ENCODE measurements at places on chromosomes 2 and 18.
A peak's percentile ranks its signal among the peaks of the same experiment; 100 is the strongest.

GRCh38 chr2:207983641-207984042 lies 41.7 kb downstream of the PLEKHM3 start:
- DNase-seq = no peak

GRCh38 chr18:12991821-12992179 lies 638 bp downstream of the CEP192 start:
- DNase-seq = no peak

DNA sequence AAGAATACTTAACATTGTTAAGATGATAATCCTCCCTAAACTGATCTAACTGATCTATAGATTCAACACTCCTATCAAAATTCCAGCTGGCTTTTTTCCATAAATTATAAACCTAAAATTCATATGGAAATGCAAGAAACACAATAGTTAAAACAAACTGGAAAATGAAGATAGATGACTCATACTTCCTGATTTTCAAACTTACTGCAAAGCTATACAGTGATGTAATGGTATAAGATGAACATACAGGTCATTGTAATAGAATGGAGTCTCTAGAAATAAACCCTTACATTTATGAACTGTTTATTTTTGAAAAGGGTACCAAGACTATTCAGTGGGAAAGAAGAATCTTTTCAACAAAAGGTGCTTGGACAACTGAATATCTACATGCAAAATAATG lies 32.3 kb downstream of the UBXN4 start:
- DNase-seq = no peak

- no peak for DNase-seq
Observed at GRCh38 chr18:79326413-79327198, 69.1 kb upstream of the NFATC1 start.

GRCh38 chr18:31566576-31567306 lies 24.9 kb upstream of the TTR start:
- no peak for DNase-seq

- no peak for DNase-seq
Observed at GRCh38 chr18:60452421-60452820, 79.8 kb upstream of the MC4R start.

DNA sequence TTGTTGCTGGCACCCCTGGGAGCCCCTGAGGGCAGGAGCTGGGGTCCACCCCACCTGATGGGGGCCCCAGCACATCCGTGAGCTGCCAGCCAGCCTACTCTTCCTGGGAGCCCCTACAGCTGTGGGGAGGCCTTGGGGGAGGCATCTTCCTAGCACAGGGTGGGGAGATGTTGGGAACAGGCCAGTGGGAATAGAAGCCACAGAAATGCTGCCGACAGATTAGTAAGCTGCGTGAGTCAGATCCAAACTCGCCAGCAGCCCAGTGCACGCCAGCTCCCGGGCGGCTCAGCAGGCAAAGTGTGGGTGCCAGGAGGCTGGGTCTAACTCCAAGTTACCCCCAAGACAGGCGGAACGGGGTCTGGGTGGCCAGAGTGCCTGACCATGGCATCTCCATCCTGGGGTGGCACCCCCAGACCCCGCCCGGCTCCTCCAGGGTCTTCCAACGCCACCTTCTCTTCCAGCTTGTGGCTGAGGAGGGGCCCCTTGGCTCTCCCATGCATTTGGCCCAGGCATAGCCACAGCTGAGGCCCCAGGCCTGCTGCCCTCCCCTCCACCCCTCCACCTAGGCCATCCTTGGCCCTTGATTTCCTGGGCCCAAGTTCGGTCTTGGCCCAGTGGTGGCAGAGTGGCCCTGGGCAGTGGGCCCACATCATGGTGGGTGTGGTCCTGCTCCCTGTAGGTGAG lies 15.3 kb downstream of the CROCC2 start:
- DNase-seq = peak; percentile 96

DNA sequence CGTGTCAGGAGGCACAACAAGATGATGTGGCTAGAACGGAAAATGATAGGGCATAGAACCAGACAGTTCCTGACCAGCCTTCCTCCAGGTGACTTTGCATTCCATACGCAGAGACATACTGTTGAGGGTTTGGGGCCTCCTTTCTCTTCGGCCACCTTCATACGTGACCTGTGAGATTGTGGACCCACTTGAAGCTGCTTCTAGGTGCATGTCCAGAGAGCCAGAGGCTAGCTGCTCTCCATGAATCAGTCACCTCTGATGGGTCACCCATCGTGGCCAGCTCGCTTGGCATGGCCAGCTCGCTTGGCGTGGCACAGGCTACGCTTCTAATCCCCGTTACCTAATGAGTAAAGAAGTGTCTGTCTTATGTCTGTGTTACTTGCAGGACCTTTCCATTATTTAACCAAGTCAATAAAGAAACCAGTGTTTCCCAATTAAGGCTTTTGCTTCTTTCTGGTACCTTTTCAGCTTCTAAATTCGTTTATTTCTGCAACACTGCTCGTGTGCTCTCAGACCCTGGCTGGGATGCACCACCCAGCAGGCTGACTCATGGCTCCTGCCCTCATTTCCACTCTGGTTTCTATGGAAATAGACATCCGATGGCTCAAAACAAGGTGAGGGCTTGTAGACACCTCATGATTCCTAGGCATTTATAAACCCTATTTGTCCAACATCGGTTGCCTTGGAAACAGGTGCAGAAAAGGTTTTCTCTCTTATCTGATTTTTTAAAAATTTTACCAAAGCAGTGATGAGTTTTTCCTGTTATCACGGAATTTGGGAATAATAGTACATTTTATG lies 86.7 kb upstream of the B3GNT7 start:
- DNase-seq = no peak

- DNase-seq = no peak
Observed at GRCh38 chr2:32627441-32627813, 423 bp upstream of the TTC27 start.

GRCh38 chr2:133532919-133533318 lies 35.3 kb downstream of the NCKAP5 start:
- no peak for DNase-seq

DNA sequence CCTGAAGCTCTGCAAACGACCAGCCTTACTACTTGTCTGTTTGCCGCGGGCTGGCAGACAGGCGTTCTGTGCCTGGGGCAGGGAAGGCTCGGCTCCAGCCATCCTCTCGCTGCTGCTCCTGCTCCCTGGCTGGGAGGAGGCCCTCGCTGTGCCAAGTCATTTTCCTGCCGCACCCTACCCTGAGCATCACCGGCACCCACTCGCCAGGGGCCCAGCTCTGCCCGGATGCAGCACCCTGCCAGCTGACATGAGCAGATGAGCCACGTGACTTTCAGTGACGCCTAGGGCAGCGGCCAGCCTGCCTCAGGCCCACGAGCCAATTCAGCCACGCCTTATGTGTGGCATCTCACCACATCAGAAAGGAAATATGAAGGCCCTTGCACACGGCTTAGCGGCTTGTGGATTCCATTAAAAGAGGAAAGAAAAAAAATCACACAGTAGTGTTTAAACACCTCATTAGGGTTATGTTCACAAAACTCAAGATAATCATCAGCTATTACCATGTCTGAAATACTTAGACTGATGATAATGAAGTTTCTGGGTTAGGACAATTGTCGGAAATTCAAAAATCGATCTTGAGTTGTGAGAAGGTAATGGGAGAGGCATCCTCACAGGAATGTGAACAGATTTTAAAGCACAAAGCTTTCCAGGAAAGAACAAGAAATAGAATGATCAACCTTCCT lies 250.5 kb downstream of the TWIST2 start:
- DNase-seq = no peak

DNA sequence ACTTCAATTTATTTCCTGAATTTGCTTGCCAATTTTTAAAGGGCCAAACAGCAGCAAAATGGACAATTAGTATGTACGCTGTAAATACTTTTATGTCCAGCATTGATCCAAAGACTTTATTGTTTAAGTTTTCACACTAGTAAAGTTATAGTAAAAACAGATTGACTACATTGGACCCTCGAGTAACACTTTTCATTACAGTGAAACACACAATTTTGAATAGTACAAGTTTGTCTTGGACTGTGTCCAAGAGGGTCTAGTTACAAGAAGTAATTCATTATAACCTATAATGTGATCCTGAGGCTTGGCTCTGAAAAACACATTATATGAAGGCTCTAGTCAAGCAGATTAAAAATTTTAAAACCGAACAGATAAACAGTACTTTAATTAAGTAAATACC lies 11.4 kb upstream of the RBBP8 start:
- no peak for DNase-seq

- no peak for DNase-seq
Observed at GRCh38 chr2:154620471-154620870, 78.0 kb upstream of the KCNJ3 start.

DNA sequence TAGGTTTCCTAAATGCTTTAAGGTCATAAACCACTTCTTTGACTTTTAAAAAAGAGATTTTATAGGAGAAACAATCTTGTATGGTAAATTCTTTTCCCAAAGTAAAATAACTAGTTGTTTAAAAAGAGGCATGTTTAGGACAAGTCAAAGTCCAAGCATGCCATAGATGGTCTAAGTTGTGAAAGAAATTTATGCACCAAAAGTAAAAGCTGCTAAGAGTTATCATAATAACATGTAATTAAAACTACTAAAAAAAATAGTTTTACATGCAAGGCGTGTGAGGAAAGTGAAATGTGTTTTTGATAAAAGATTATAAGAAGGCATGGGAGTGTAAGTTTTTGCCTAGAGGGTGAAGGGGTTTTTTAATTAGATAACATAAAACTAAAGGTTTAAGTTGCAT lies 22.5 kb downstream of the FAM210A start:
- DNase-seq = no peak

GRCh38 chr2:126839796-126840195 lies 58.9 kb upstream of the TEX51 start:
- no peak for DNase-seq

DNA sequence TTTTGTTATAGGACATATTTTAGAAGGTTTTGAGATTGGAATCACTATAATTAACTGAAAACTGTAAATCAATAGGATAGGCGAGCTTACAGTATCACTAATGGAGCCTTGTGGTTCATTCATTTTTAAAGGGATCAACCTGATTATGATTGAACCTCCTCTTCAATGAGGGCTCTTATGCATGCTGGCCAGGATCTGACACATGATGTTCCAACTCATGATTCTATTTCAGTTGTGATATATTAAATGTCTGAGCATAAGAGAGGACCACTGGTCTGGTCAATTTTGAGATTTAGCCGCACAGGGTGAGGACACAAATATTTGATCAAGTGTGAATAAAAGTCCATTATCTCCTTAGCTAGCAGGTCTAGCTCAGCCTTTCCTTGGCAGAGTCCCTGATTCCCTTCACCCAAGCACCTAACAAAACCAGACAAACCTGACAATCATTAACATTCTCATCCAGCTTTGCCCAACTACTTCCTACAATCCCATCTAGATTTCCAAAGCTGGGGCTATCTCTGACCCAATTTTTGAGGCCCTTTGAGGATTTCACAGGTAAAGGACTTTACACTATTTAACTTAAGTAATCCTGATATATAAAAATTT lies 6.9 kb upstream of the MAP4K4 start:
- DNase-seq = no peak

DNA sequence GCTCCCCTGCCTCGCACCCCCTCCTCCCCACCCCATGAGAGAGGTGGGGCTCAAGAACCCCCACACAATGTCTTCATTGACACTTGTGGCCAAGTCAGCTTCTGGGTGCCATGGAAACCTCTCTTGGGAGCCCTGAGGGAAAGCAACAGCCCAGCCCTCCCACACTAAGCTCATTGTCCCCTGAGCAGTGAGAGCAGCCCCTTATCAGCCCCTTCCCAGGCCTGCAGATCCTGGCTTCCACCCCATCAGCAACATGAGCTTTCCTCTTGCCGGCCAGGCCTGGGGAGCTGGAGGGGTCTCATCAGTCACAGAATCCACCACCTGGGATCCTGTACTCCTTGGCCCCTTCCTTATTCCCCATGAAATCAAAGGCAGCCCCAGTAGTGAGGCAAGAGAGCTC lies 107.8 kb upstream of the ST3GAL5 start:
- no peak for DNase-seq

GRCh38 chr18:57077005-57077765 lies 69.7 kb upstream of the BOD1L2 start:
- DNase-seq = no peak

DNA sequence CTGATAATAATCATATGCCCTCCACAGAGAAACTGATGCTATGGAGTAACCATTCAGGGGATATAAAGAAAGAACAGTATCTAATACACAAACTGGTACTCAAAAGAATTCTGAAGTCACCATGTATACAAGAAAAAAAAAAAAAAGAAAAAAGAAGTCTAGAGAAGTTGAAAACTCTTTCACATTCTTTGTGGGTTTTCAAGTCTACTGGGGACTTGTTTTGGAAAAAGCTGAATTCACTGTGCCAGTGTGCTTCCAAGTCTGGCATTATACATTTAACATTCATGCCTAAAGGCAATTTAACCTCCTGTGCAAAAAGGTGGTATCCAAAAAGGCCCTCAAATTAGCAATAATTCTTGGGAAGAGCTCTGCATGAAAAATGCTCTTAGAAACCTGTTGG lies 94.8 kb upstream of the ITGB6 start:
- DNase-seq = no peak

GRCh38 chr18:25799231-25799630 lies 291.2 kb downstream of the SS18 start:
- no peak for DNase-seq

GRCh38 chr2:98691303-98691702 lies 39.6 kb downstream of the MGAT4A start:
- DNase-seq = no peak

GRCh38 chr2:173130496-173131465 lies 55.1 kb downstream of the MAP3K20 start:
- no peak for DNase-seq
